Skin of body (tissue), 3 donors: ENCODE measurements at places on chromosomes 6 and 20. TPM values are rescaled to one million over a fixed set of nuclear protein-coding genes. Genes with fewer than 3 reads are reported as not detected.

Gene GRIK2
- 3.7 TPM for total RNA-seq

Gene TRIM15
- 1.4 TPM for total RNA-seq

Gene SNX21
- 22.8 TPM for total RNA-seq

Gene SLC17A4
- total RNA-seq, result not detected

Gene LRP11
- 29.1 TPM for total RNA-seq

Gene ZC2HC1B
- not detected for total RNA-seq
